ENCODE measurements at places on chromosomes 1 and 21. TPM values are rescaled to one million over a fixed set of nuclear protein-coding genes. Genes with fewer than 3 reads are reported as not detected.

- no peak for DNase-seq
Observed at GRCh38 chr21:41953831-41954653, at the start of gene C2CD2. C2CD2 (minus strand) TSS chr21:41954018; CDS start chr21:41953648, 370 bp downstream.

DNA sequence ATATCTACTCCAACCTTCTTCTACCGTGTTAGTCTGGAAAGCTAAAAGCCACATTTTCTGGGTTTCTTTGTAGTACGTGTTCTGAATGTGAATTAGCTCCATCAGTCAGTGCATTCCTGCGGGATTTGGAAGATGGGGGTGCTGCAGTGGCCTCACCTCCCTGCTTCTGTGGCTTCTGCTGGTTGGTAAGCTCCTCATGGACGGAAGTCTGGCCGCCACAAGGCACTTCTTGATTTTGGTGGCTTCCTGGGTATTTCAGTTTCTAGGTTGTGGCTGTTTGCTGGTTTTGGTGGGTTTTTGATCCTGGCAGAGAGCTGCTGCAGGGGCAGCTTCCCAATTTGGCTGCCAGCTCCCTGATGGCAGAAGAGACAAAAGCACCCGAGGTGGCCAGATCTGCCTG, 20.9 kb upstream of the TACSTD2 start:
- DNase-seq, result no peak

GRCh38 chr1:109990302-109990653, 5.7 kb downstream of the AHCYL1 start:
- no peak for DNase-seq

GRCh38 chr1:112021263-112021662, 31.8 kb upstream of the KCND3 start:
- no peak for DNase-seq

DNA sequence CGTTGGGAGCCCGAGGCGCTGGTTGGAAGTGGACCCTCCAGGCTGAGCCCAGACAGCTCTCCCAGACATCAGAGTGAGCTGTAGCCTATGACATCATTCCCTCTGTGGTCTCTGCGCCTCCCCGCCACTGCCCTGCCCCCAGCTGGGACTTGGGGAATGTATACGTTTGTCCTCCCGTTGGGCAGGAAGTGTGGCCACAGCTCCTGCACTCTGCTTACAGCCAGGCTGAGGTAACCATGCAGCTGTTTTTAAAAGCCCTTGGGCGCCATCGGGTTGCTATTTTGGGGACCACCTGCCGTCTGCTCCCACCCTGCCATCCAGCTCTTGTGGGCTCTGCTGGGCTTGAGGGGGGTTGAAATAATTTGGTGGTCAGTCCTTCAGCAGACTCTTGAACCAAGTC, 7.8 kb downstream of the VASH2 start:
- DNase-seq, result no peak

DNA sequence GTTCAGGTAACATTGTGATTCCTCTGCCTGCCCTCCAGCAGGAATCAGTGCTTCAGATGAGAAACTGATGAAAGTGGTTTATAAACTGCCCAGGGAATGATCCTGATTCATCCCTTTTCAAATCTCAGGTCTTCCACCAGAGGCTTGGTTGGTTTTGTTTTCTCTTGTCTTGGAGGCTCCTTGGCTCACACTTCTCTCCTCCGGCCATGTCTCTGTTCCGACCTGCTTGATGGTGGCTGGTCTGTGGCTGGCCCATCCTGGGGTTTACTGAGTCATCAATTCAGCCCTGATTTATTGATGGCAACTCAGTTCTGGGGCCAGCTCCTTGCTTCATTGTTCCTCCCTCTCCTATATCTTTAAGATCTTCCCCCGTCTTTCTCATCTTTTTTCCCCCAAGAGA, 56.6 kb upstream of the SLC2A1 start:
- DNase-seq, result no peak

- DNase-seq, result no peak
Observed at GRCh38 chr1:90862782-90863181, 145.7 kb upstream of the BARHL2 start.

DNA sequence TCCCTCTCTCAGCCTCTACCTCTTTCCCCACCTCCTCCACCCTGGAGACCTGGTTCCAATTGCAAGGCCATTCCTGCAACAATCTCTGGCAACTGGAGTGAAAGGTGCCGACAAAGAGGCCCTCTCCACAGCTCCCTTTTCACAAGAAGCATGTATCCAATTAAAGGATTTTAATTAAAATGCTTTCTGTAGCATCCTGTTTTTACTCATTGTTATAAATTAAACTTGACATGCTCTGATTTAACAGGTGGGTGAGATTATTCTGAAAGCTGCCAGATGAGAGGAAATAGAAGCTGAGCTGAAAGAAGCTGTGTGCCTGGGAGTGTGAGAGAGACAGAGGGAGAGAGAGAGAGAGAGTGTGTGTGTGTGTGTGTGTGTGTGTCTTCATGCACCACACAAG, 160.5 kb downstream of the TBX15 start:
- no peak for DNase-seq

GRCh38 chr1:175676991-175677390, 66.4 kb downstream of the TNR start:
- no peak for DNase-seq

- no peak for DNase-seq
Observed at GRCh38 chr21:14560139-14560538, 14.0 kb upstream of the SAMSN1 start.

DNA sequence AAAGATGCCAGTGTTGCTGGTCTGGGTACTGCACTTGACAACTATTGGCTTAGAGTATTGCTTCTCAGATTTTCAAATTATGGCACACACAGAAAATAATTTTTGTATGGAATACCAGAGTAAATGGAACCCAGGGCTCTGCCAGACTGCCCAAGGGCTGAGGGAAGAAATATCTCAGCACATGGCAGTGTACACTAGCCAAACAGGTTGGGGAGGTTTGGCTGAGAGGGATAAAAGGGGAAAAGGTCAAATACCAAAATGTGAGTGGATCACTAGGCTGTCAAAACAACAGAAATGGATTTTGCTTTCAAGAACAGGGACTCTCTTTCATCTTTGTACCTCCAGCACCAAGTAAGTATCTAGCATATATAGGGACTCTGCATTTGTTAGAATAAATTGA, 3.0 kb upstream of the RGS8 start:
- no peak for DNase-seq

- DNase-seq, result no peak
Observed at GRCh38 chr1:107617921-107618320, 347.1 kb downstream of the VAV3 start.

DNA sequence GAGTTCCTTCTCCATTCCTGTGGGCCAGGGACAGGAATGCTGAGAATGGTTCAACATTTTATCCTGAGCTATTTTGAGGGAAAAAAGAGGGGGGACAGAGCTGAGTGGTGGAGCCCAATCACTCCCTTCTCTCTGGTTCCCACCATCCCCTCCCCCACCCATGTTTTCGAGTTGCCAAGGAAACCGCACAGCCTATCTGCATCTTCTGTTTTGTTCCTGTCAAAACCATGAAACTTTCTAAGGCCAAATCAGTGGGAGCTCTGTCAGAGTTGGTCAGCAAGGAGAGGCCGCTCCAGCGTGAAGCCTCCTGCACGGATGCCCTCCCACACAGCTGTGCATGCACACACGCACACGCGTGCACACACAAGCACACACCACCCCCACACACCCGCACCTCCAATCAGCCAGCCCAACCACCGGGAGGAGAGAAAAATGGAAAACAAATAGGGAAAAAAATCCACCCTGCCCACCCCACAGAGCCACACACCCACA, 54.5 kb upstream of the ATP2B4 start:
- no peak for DNase-seq

GRCh38 chr1:226662642-226663326, 76.3 kb downstream of the ITPKB start:
- peak; percentile 69 for DNase-seq

- no peak for DNase-seq
Observed at GRCh38 chr1:157360023-157360390, 192.3 kb downstream of the FCRL5 start.

DNA sequence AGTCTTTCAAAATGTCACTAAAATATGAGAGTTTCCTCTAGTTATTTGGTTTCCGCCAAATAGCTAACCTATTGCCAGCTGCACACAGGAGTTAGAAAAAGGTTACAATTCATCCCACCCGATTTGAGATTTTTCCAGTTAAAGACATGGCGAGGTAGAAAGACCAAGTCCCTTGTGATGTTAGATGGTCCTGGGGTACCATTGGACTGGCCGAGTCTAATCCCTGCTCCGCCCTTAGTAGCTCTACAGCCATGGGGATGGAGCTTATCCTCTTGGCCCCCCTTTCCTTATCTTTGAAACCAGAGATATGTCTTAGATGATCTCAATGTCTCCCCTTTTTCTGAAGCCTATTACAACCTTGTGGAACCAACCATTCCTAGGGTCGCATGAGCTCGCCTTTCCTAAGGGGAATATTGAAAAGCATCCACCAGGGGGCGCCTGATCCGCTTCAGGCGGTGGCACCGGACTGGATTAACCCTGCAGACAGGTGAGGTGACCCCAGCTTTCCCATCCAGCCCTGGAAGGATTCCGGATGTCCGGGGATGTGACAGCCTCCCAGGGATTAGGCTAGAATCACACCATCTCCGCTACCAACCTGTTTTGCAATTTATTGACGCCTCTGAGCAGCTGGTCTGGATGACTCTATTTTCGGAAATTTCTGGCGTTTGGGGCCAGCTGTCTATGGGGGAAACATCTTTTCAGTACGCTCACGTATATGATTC, 68.3 kb upstream of the SIM2 start:
- peak; percentile 53 for DNase-seq

DNA sequence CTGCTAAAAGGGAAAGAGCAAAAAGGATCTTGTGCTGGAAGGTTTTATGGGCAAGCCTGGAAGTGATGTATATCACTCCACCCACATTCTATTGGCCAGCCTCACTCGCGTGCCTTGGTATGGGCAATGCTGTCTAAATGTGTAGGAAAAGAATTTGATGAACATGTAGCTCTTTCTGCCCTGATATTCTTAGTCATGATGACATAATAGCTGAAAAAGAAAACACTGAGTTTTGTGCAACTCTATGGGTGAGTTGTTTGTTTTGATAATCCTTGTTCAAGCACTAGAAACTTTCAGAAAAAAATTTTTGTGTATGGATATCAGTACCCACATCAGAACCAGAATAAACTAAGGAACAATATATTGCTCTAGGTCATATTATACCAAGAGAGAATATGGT, 231.5 kb upstream of the ST6GALNAC5 start:
- DNase-seq, result no peak

- DNase-seq, result no peak
Observed at GRCh38 chr1:35243691-35244090, 24.8 kb upstream of the ZMYM4 start.

DNA sequence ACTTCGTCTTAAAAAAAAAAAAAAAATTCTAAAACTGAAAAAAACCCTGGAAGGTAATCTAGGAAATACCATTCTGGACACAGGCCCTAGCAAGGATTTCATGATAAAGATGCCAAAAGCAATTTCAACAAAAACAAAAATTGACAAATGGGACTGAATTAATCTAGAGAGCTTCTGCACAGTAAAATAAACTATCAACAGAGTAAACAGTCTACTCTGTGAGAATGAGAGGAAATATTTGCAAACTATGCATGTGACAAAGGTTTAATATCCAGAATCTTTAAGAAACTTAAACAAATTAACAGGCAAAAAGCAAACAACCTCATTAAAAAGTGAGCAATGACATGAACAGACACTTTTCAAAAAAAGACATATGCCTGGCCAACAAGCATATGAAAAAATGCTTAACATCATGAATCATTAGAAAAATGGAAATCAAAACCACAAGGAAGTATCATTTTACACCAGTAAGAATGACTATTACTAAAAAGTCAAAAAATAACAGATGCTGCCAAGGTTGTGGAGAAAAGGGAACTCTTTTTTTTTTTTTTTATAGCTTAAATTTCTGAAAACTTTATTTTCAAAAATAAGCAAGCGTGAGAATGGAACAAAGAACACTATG, 29.4 kb upstream of the RNPC3 start:
- DNase-seq, result no peak

GRCh38 chr1:115183721-115184259, 94.5 kb upstream of the TSPAN2 start:
- no peak for DNase-seq

DNA sequence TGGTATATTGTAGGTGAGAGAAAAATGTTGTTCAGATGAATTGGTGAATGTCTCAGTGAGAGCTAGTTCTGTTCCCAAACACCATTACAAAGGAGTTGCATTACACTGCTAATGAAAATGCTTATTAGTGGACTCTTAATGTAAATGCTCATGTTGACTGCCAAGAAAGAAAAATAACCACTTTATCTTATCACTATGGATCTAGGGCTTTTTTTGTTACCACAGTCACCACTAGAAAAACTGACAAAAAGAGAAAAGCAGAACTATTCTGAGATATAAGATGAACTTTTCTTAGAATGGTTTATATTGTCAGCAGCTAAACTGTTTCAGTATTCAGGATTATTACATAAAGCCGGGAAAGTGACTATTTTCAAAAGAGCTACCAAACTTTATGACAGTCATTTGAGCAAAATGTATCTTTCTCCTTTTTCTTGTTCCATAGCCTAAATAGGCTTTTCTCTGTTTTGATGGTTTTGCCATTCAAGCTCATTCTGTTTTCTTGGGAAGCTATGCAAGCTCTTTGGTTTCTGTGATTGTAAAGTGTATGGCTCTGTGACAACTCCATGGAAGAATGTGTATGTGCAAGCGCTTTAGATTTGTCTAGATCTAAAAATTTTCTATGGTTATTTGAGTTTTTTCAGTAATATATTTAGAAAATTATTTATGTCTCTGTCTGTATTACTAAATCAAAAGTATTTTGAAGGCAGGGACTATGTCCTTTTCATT, 64.2 kb upstream of the DPH5 start:
- DNase-seq, result no peak

DNA sequence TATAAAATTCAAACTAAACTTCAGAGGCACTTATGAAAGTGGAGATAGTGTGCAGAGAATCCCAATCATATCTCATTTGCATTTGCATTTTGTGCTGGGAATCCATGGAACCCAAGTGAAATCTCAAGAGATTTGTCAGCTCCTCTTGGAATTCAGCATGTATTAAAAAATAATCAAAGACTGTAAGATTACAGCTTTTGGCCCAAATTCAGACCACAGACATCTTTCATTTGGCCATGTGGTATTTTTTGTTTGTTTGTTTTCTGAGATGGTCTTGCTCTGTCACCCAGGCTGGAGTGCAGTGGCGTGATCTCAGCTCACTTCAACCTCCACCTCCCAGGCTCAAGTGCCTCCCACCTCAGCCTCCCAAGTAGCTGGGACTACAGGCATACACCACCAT, 3.8 kb upstream of the CACYBP start:
- DNase-seq, result no peak

GRCh38 chr21:39189857-39190604, 6.8 kb upstream of the PSMG1 start:
- DNase-seq, result no peak

Gene TARS2
- 19.4 TPM for total RNA-seq

Gene KCNQ4
- total RNA-seq, result 0.31 TPM

Gene CD1D
- not detected for total RNA-seq

Gene RXRG
- total RNA-seq, result not detected

Gene SYT2
- total RNA-seq, result not detected

Gene NRDC
- total RNA-seq, result 47.6 TPM

Gene KLF18
- total RNA-seq, result not detected

Gene IQCC
- 1.3 TPM for total RNA-seq

Gene VWA1
- total RNA-seq, result not detected

Gene C2CD4D
- total RNA-seq, result 0.65 TPM

Gene OR4F16
- not detected for total RNA-seq

Gene THEMIS2
- 15.2 TPM for total RNA-seq

Gene HMCN1
- 0.03 TPM for total RNA-seq
